GM04504 (cell line): ENCODE measurements at places on chromosomes 4 and X.
A peak's percentile ranks its signal among the peaks of the same experiment; 100 is the strongest.

GRCh38 chr4:107094976-107095375, 58.9 kb upstream of the DKK2 start:
- DNase-seq = no peak

- no peak for DNase-seq
Observed at GRCh38 chr4:16443504-16444088, 217.3 kb upstream of the TAPT1 start.

- DNase-seq = no peak
Observed at GRCh38 chr4:156656896-156657295, 314.7 kb downstream of the PDGFC start.

- DNase-seq = no peak
Observed at GRCh38 chr4:35246493-35246892, 997.8 kb downstream of the ARAP2 start.

- DNase-seq = no peak
Observed at GRCh38 chrX:37651921-37652452, 33.6 kb upstream of the XK start.

DNA sequence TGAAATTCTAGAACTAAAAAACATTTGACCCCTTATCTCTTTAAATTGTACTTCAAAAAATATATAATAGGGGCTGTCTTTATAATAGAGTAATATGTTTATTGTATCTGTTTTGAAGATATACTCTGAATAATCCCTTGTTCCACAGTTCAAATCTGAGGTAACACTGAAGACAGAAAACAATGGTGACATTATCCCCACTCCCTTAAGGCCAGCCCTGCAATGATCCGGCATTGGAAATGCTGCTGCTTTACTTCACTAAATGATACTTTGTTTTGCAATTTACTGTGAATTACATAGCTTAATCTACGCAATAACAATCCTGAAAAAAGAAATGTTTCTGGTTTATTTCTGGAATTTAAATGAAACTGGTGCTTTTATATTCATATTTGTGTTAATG, 34.4 kb upstream of the ZFP42 start:
- DNase-seq = no peak

DNA sequence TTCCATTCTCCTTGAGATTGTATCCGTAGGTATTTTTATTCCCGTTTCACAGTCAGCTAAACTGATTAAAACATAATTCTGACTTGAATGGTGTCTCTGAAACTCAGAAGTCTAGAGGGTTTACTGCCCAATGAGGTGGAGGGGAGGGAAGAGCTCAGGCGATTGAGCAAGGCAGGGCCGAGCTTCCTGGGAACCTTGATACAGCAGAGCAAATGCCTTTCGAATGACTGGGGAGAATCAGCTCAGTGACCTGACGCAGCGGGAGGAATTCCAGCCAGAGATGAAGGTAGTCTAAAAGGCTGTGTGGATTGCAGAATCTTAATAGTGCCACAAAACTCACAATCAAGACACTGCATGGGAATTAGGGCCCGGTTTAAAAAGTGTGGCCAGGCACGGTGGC, 233.6 kb downstream of the EVC2 start:
- peak; percentile 3 for DNase-seq
